Activated CD8-positive, alpha-beta T cell treated with anti-CD3 and anti-CD28 coated beads, Interleukin-2, amount 10 ng/mL, durations not matched to agents 7 days and 5 days (primary cell): ENCODE measurements at places on chromosomes 16 and 17. TPM values are rescaled to one million over a fixed set of nuclear protein-coding genes. Genes with fewer than 3 reads are reported as not detected.

DNA sequence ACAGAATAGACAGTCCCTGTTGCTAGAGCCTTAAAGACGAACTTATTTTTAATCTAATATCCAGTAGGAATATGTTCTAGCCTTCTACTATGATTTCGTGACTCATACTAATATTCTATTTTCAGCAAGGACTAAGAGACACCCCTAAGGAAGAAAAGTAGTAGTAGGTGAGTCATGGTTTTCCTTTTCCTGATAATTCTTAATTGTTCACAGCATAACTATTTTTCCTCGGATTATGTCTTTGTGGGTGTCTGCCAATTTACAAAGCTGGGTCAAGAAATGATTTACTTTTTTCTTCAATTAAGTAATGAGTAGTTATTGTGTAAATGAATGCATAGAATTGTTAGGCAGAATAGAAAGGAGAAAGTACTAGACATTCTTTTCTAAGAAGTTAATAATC, 292.2 kb downstream of the TOX3 start:
- no peak for DNase-seq

GRCh38 chr17:64202683-64203344, 60.2 kb downstream of the TEX2 start:
- no peak for DNase-seq

DNA sequence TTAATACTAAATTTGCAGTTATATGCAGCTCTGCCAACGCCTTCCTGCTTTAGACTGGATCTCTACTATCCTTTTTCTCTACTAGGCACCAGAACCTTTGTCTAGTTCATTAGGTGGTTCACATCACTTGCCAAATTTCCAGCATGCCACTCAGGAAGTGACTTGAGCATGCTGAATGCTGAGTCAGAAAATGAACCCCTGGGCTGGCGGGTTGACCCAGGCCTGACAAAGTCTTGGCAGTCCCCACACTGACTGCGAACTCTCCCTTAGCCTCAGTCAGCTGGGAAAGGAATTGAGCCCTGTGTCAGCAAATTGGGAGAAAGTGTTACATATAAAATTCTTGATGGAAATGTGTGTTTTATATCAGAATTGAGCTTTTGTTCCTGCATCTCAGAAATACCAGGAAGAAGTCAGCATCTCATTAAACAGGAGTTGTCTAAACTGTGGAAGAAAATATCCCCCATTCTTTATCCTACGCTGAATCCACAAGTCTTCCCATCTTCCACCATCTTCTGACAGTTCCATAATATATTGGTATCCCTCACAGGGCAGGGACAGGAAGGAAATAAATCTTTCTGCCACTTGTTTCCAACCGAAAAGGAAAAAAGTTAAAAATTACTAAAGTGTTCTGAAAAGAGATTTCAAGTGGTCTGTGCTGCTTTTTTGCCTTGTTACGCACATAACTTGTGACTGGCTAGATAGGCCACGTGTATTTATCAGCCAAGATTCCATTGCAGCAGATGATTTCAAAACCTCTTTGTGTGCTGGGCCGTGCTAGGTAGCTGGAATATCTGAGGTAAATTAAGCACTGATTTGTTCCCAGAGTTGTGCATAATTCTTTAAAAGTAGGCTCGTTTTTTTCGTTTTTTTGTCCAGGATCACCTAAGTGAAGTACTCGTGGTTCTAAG, 16.7 kb upstream of the SLC12A3 start:
- DNase-seq = no peak

DNA sequence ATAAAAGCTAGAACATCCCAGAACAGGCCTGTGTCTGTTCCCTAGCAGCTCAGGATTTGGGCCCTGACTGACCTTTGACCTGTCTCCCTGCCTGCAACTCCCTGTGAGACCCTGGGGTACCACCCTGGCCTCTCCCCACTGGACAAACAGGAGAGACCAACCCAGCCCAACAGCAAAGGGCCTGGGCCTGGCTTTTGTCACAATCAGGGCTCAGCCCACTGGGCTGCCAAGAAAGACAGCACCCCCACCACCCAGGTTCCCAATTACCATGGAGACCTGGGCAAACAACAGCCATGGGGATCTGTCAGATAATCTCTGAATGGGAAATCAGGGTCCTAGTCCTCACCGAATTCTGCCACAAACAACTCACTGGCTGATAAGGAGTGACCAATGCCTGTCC, 11.1 kb downstream of the PLLP start:
- no peak for DNase-seq

Gene KRTAP9-2
- total RNA-seq = not detected

Gene PPP1R9B
- 113 TPM for total RNA-seq
